Activated CD4-positive, alpha-beta T cell treated with anti-CD3 and anti-CD28 coated beads, Interleukin-2, amount 50 U/mL, for 4 hours (primary cell): ENCODE measurements at places on chromosomes 7 and 10.

DNA sequence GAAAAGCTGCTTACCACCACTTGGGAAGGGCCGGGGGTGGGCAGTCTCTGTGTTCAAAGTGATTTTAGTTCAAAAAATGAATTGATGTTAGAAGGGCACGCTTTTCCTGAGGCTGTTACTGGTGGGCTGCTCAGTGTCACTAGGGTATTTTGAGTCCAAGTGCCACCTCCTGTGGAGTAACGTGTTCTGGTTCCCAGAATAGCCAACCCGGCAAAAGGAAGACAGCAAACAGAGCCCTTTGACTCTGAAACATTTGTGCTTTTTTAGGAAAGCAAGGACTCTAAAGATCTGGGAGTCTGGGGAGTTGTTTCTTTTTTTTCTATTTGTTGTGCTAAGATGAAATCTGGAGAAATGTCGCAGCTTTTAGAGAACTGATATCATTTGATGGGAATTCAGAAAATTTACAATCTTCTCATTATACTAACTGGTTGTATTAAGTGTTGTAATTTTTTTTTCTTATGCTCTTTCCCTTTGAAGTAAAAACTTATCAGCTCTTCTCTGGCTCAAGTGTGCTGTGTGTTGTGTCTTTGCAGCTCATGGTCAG, 66.2 kb downstream of the MKX start:
- no peak for DNase-seq

DNA sequence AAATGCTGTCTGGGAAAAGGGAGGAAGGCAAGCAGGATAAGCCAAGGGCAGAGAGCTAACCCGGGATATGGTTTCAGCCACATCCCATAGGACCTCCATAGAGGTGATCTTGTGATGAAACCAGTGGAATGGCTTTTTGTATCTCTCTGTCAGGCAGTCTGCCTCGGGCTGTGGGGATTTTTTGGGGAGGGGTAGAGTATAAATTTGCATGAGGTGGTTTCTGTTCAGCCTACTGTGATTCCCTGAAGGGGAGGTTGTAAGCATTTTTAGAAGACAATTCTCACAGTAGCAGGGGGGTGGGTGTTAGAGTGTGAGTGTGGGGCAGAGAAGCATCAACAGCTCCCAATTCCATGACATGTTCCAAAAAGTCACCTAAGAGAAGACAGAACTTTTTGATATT, 11.8 kb downstream of the OR9A2 start:
- no peak for DNase-seq

GRCh38 chr10:1372212-1372611, 316.0 kb downstream of the WDR37 start:
- DNase-seq: no peak

DNA sequence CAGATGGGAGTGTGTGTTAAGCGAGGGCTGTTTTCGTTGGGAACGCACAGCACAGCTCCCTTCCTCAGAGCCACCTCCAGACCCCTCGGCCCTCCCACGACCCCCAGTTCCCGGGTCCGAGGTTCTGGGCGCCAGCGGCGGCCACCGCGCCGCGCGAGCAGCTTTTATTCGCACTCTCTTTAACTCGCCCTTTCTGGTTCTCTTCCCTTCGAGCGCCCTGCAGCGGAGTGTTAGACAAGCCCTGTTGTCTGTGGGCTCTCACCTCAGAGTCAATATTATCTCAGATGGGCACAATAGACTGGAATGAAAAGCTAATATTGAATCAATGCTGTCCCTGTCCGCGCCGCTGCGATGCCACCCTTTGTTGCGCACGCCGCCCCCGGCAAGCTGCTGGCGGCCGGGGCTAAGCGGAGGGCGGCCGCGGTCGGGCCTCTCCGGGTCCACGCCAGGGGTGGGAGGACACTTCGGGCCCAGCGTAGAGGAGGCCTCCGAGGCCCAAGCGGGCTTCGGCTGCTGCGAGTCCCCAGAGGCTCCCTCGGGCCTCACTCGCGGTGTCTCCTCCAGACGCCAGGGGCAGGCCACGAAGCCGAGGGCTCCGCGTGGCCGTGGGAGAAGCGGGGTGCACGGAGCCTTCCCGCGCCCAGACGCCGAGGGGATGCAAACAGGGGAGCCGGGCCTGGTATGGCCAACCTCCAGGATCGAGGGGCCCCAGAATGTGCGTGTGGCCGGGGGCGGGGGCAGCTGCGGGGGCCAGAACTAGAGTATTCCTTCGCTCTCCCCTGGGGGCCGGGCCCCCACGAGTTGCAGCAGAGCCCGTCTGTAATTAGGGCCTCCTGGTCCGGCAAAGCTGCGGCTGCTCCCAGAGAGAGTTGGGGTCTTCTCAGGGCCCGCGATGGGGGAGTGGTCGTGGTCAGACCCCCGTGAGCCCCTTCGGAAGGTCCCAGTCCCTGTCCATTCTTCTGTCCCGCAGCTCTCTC, 7.9 kb upstream of the EMX2 start:
- DNase-seq: no peak

- DNase-seq: no peak
Observed at GRCh38 chr7:37045681-37046179, 321.4 kb upstream of the AOAH start.

DNA sequence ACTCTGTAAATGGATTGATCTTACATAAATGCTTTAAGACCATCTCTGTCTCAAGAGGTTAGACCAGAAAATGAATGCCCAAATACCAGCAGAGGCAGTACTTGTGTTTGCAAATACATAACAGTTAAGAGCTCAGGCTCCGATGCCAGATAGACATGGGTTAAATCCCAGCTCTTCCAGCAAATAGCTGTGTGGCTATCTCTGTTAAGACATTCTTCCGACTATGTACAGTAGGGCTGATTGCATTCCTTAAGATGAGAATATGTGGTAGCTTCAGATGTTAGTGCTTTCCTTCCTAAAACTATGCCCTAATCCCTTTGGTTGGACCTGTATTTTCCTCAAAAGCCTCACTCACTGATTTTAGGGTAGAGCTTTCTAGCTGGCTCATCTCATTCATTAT, 2.2 kb downstream of the IDE start:
- DNase-seq: no peak

DNA sequence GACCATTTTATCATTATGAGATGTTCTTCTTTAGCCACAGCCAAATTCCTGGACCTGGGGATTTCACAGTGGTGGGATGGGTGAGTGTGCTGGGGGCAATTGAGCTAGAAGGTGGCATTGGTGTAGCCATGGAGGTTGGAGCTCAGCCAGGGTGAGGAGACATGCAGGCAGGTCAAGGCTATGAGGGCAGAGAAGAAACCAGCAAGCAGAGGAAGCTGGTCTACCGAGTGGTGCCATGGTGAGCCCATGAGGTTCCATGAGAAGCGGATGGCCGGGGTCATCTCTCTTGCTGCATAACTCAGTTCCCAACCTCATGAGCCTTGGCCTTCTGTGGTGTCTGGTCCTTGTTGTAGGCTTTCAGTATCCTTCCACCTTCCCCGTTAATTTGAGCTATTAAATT, 91.4 kb downstream of the CARD11 start:
- no peak for DNase-seq

- no peak for DNase-seq
Observed at GRCh38 chr10:123183724-123184123, 29.5 kb downstream of the BUB3 start.

DNA sequence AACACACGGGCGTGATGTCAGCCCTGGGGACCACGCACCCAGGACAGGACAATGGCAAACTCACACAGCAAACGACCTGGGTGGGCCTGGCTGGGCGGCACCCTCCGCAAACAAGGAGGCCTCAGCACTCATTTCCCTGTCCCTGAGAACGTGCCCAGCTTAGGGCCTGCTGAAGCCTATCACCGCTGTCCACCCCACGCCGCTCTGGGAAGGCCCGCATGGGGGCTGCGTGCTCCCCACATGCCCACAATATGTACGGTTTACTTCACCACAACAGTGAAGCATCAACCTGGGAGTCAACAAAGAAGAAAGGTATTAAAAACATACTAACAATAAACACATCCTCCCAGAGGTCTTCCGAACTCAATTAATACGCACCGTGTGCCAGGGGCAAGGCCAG, 12.2 kb downstream of the MAD1L1 start:
- no peak for DNase-seq

- DNase-seq: no peak
Observed at GRCh38 chr7:42991913-42992591, 59.9 kb downstream of the MRPL32 start.

DNA sequence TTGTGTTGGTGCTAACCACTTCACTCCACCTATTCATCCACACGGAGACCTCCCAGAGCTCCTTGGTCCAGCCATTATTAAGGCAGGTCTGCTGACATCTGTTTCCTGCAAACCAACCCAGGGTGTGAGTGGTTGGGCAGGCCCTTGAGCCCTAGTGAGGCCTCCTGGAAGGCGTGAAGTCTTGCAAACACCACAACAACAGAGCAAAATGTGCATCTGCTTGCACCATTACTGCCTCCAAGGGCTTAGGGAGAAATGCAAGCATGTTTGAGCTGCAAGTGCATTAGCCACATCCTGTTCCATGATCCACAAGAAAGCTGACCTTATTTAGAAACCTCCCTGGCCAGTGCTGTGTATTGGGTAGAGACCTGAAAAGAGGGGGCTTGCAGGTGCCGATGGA, 325.5 kb downstream of the GRID1 start:
- no peak for DNase-seq

GRCh38 chr10:15096661-15097010, 519 bp upstream of the RPP38 start:
- no peak for DNase-seq

- no peak for DNase-seq
Observed at GRCh38 chr10:11962176-11962575, 80.4 kb downstream of the UPF2 start.

DNA sequence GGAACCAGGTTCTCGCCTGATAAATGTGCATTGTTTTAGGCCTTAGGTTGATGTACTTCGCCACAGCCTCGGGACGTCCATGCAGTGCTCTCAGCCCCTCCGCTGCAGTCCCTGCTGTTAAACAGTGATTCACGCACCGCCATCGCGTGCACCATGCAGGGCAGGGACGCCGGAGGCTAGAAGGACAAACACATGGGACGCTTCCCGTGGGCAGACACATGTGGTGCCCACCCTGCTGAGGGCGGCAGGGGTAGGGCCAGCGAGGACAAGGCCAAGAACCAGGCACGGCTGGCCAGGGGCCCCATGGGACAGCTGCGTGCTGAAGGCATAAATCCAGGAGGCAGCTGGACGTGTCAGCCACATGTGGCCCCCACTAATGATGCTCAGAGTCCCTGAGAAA, 394.7 kb downstream of the PTPRN2 start:
- no peak for DNase-seq

DNA sequence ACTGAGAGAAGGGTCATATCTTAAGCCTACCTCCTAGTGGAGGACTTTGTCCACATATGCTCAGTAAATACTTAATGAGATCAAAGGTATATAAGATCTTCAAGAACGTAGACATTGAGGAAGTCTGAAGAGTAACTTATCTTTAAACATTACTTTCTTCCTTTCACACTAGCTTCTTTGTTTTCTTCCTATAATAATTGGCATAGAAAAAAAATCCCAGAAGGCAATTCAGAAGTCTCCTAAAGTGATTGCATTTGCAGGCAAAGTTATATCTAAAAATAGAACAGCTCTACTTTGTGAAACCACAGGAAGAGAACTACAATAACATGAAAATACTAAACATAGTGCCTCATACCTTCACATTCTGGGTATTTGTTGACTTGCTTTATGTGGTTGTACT, 150.4 kb downstream of the PPP1R3A start:
- no peak for DNase-seq

DNA sequence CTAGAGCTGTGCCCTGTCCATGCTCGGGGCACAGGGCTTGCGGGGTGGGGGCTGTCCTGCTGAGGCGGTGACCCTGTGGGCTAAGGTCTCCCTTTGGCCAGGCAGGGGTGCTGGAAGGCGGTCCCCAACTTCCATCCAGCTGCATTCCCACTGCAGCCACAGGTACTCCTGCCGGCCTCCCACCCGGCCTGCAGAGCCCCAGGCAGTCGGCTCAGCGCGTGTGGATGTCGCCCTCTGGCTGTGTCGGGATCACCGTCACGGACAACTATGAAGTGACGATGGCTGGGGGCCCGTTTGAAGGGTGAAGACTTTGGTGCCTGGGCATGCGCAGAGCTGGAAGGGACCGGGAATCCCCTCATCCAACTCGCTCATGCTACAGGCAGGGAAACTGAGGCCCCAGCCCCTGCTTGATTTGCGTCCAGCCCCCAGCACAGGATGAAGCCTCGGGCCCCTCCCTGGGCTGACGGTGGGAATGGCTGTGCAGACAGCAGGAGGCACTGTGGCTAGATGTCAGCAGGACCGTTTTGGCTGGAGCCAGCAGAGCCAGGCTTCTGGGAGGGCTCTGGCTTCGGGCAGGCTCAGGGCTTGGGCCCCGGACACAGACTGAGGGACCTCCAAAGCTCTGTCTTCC, 2.3 kb upstream of the TMEM184A start:
- DNase-seq: no peak

DNA sequence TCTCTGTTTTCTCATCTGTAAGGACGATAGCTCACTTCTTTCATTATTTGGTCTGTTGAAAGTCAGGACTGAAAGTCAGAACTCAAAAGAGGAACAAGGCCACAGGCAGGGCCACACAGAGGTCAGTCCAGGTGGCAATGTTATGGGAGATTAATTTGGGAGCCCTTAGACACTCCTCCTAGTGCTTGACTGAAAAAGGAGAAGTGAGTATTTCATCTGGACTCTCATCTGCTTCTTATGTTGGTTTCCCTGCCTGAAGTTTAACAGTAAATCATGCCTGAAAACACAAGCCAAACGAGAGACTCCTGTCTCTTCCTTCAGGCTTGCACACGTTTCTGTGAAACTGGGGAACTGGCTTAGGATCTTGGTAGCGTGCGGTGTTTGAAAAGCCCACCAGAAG, 248.5 kb downstream of the BUB3 start:
- DNase-seq: no peak

GRCh38 chr10:5892007-5892406, 2.0 kb downstream of the FBH1 start:
- DNase-seq: no peak

DNA sequence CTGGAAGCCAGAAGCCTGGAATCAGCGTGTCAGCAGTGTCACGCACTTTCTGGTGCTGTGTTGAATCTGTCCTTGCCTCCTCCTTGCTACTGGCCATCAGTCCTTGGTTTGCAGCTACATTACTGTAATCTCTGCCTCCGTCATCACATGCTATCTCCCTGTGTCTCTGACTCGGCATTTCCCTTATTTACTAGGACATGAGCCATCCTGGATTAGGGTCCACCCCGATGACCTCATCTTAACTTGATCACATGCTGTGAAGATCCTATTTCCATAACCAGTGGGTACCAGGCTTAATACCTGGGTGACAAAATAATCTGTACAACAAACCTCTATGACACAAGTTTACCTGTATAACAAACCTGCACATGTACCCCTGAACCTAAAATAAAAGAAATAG, 518.0 kb upstream of the KLF6 start:
- DNase-seq: no peak
